ENCODE measurements at places on chromosomes 4 and X. TPM values are rescaled to one million over a fixed set of nuclear protein-coding genes. Genes with fewer than 3 reads are reported as not detected.
A peak's percentile ranks its signal among the peaks of the same experiment; 100 is the strongest.

DNA sequence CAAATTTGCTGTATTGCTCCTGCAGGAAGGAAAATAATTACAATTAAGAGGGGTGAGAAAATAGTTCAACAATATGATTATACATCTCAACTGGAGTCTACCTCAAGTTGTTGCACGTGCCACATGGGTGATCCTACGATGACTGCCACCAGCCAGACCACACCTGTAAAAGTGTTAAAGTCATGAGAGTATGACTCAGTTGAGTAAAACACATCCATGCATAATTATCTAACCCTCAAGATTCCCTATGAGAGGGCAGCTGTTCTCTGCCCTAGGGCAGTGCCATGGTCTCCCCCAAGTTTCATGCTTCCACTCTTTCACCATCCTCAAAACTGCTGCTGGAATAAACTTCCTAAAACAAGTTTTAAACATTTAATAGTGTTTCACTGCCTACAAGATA is 44.1 kb downstream of the QRFPR start:
- no peak for DNase-seq

DCAF8L2 gene
- total RNA-seq, result not detected

GRCh38 chr4:185847352-185848097 is 35.5 kb upstream of the SORBS2 start:
- no peak for DNase-seq

GRCh38 chr4:3747581-3747904 is 18.6 kb upstream of the ADRA2C start:
- DNase-seq, result peak; percentile 13

- DNase-seq, result no peak
Observed at GRCh38 chr4:79445371-79445781, 37.3 kb upstream of the GK2 start.

DNA sequence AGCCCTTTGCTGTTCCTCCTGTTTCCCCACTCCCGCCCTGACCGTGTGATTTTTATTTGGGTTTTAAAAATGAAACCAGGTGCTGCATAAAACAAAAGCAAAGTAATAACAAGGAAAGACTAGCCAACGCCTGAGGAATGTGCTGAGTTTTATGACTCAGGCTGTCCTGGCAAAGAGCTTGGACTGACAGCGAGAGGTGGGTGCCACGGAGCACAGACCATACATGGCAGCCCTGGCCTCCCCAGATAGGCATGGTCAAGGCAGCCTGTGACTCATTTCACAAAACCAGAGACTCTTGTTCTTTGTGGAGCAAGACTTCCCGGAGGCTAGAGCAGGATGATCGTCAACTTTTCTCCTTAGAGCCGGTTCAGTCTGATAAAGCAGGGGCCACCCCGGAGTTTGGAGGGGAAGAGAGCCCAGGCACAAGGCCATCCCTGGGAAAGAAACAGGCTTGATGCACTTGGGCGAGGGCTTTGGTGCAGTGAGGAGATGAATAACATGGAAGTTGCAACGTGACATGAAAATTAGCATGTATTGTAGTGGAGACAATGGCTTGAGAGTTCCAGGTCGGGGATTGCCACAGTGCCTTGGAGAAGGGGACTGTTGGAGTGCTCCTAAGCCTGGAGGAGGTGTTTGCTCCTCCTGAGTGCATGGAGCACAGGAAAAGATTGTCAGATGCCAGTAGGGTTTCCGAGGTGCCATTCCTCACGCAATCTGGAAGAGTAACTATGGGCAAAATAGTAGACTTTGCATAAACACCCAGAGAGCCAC is 54.8 kb downstream of the C4orf51 start:
- no peak for DNase-seq

- no peak for DNase-seq
Observed at GRCh38 chr4:52861171-52861823, 820 bp upstream of the RASL11B start.

COL25A1 gene
- total RNA-seq, result 0.05 TPM

DNA sequence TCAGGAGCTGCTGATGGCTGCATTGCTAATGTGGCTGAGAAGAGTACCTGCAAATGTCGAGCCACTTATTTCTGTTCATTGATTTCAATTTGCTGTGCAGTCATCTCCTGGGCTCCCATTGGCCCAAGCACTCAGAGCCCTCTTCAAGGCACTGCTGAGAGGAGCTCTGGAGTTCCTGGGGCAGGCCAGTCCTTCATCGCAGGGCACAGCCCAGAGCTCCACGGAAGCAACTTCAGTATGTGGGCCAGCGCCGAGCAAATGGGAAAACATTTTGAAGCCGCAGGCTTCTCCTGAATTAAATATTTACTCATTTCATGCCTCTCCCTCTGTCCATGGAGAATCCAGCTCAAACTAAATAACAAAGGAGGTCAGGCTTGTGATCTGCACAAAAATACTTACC is 383.3 kb downstream of the BCOR start:
- no peak for DNase-seq

DNA sequence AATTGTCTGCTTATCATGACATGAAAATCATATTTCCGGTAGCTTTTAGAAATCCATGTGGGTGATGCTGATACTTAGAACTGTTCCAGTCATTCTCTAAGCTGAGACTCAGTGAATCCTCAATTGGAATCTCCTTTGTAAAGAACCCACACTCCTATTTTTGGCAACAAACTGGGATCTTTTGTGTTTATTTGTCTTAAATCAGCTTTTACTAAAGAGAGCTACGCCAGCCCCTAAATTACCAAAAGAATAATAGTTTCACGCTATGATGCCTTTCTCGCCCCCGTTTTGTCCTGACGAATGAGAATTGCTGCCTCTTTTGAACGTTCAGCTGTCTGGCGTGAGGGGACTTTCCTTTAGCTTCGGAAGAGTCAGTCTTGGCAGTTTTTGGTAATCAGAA is 195.9 kb downstream of the SHOX start:
- no peak for DNase-seq

RNF175 gene
- total RNA-seq, result 0.37 TPM

- DNase-seq, result no peak
Observed at GRCh38 chr4:8451440-8452182, 11.0 kb downstream of the TRMT44 start.

DNA sequence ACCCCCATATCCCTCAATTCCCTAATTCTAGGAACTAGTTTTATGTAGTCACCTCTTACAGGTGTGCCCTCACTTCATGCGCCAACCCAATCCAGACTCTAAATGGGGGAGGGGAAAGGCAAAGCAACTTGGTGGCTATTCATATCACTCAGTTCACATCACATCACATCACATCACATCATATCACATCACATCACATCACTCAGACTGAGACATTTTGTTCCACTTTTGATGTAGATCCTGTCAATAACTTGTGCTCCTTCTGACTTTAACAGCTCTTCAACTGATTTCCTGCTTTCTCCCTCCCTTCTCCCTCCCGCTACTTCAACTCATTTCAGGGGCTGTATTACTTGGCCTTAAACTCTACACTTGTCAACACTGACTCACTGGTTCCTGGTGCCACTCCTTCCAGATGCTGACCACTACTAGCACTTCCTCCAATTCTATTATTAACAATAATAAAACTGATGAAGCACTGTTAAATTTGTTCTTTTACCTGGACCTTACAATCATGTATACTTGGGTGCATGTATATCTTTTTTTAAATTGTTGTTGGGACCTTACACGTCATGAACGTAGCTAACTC is 29.1 kb upstream of the PLS3 start:
- no peak for DNase-seq

FGG gene
- total RNA-seq, result not detected

DNA sequence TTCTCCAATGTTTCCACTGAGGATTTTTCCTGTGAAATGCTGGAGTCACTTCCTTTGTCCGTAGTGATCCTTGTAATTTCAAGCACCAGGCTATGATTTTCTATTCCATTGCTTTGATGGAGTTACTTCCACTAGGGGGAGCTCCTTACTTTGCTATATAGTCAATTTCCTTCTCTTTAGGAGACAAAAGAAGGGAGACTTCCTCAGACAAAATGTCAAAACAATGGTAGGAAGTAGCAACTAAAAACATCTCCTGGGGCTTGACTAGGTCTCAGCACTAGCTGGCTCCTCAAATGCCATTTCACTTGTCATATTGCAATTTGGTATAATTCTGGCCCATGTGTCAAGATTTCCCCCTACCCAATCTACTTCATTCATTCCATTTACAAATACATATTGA is 24.1 kb downstream of the ZCCHC12 start:
- DNase-seq, result no peak

DNA sequence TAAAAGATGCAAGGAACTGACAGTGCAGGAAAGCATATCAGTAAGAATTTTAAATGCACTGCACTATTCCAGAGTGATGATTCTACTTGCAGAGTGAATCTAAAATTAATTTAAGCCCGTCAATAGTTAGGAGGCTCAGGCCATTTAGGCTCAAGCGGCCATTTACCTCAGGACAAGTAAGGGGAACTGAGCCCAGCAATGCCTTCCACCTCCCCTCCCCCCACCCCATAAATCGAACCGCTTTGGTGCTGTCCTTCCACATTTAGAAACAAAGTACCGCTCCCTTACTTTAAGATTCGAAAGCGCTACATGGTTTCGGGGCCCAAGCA is 665 bp downstream of the RBM41 start:
- DNase-seq, result no peak

USP17L19 gene
- total RNA-seq, result not detected

- no peak for DNase-seq
Observed at GRCh38 chr4:33709247-33709646, 2535.1 kb downstream of the ARAP2 start.

SSX4 gene
- total RNA-seq, result not detected

DNA sequence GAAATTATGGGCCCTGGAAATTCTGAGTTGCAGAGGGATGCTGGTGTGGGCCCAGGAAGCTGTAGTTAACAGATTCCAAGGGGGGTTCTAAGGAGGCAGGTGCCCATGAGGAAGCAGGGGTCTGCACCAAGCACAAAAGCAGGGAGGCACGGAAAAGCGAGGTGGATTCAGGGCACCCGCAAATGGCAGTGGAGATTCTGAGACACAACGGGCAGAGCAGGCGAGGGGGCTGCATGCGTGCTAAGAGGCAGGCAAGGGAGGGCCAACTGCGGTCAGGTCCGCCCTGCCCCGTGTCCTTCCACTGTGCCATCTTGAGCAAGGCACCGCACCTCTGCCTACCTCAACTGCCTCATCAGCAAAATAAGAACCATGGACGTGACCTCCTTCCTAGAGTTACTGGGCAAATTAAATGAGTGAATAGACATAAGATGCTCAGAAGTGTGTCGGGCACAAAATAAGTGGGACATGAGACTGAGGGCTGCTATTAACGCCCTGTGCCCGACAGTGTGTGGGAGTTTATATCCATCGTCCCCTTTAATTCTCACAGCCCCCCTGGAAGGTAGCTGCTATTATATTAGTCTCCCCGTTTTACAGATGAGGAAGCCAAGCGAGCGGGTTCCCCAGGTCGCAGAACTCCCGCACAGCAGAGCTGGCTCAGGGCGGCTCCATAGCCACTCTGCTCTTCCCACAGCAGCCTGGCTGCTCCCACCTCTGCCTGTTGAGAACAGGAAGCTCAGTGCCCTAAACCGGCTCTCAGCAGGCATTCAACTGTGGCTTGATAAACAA is 67.6 kb downstream of the PPP2R2C start:
- DNase-seq, result no peak

DNA sequence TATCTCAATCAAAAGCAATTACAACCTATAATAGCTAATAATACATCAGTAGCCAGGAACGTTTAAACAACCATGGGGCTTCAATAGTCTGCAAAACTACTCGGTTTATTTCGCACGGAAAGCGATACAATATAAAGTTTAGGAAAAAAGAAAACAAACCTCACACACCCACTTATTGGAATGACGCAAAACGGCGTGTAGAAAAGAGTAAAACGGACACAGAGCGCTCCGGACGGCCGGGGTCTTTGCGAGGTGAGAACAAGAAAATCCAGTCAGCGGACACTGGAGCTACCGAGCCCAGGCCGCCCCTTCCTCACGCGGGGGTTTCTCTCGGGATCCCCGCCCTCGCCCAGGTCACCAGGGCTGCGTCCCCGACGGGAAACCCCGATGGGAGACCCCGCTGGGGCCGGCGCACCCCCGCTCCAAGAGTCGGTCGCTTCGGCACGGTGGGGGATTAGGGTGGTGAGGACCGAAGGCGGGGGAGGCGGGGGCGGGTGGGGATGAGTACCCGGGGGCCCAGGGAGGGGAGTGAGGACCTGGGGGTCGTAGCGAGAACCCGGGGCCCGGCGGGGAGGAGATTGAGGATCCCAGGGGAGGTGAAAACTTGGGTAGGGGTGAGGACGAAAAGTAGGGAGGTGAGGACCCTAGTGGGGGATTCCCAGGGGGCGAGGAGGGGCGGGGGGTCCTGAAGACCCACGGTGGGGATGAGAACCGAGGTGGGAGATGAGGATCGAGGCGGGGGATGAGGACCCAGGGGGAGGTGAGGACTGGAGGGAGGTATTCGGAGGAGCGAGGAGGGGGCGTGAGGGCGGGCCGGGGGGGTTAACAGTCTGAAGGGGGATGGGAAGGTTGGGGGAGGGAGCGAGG is 737 bp downstream of the NELFA start:
- DNase-seq, result no peak

DNA sequence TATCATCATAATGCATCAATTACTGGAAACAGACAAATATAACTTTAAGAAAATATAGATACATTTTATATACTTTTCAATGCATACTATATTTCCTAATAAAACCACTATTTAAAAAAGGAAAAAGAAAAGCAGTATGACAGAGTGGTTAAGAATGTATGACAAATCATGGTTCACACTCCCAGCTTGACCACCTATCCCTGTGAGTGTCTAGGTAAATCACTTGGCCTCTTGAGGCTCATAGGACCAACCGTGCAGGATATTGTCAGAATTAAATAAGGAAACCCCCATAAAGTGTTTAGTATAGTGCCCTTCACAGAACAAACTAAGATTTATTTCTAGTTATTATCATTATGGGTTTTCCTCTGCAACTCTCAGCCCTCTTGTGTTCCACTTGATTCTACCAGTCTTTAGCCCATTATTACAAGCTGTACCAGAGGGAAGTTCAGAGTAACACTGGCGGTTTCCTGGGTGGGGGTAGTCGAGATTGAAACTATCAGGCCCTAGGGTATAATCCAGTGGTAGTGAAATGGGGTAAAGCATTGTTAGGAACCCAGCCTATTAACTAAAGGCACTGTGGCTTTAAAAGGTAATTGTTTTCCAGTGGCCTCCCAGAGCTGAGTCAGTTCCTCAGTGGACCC is 55.5 kb upstream of the PAK3 start:
- DNase-seq, result no peak
